ENCODE measurements at places on chromosomes 12 and 14. TPM values are rescaled to one million over a fixed set of nuclear protein-coding genes. Genes with fewer than 3 reads are reported as not detected.

ABCC9 gene
- total RNA-seq = 6.7 TPM

DNA sequence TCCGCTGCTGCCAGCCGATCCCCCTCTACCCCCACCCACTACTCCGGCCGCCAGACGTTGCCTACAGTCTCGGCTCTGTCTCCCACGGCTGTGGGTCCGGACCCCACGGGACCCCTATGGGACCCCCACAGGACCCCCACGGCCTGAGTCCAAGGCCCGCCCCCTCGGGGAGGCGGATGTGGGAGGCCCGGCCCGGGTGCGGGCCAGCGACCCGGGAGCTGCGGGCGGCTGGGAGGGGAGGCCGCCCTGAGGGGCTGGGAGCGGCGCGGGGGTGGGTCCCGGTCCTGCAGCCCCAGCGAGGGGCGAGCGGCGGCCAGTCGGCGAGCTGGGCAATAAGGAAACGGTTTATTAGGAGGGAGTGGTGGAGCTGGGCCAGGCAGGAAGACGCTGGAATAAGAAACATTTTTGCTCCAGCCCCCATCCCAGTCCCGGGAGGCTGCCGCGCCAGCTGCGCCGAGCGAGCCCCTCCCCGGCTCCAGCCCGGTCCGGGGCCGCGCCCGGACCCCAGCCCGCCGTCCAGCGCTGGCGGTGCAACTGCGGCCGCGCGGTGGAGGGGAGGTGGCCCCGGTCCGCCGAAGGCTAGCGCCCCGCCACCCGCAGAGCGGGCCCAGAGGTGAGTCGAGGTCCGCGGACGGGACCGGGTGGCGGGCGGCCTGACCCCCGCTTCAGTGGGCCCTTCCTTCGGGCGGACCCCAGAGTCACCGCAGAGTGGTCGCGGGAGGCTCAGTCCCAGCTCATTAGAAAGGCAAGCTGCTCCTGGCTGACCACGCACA is at the start of gene ACVRL1:
TSS of gene ACVRL1 (plus strand) at position 422 of the 773 bp plus-strand sequence. CDS start 4,971 bp downstream, outside the sequence.
- peak within 1 kb of the TSS; percentile 18 for H3K4me3 ChIP-seq
- peaks cover 32% of the 10 kb centered on the region for H3K4me1 ChIP-seq
- peaks cover 3% of the 10 kb centered on the region for H3K27me3 ChIP-seq
- DNase-seq = peak; percentile 61

GRCh38 chr14:24809135-24809534 is 175.1 kb upstream of the GZMB start:
- H3K27ac ChIP-seq = no peak overlapping the region
- H3K4me1 ChIP-seq = no peaks in the 10 kb centered on the region
- H3K27me3 ChIP-seq = no peaks in the 10 kb centered on the region
- no peak overlapping the region for H3K4me3 ChIP-seq
- H3K36me3 ChIP-seq = no peaks in the 10 kb centered on the region
- no peak for DNase-seq

DNA sequence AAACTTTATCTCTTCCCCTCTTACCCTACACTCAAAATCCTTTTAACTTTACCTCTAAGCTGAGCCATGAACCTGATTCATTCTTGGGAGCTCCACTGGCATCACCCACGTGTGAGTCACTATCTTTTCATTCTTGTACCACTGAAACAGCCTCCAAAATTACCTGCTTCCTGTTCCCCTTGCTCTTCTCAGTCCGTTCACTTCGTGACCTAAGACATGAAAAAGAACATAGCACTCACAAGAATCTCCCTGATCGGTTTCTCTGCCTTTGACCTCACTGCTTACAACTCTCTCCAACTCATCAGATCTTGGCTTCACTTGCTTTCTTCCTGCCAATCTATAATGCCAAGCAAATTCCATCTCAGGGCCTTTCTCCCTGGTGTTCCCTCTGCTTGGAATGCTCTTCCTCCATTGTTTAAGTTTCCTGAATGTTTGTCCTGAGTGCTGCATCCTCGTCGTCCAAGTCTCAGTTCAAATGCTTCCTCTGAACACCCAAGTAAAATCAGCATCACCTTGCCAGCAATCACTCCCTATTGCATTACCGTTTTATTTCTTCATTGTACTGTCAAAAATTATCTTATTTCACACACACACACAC is 9.2 kb downstream of the GLIPR1 start:
- H3K36me3 ChIP-seq = no peaks in the 10 kb centered on the region
- no peak overlapping the region for H3K27ac ChIP-seq
- no peak for DNase-seq
- H3K27me3 ChIP-seq = no peaks in the 10 kb centered on the region
- no peak overlapping the region for H3K4me3 ChIP-seq

CAPZA3 gene
- total RNA-seq = not detected

DNA sequence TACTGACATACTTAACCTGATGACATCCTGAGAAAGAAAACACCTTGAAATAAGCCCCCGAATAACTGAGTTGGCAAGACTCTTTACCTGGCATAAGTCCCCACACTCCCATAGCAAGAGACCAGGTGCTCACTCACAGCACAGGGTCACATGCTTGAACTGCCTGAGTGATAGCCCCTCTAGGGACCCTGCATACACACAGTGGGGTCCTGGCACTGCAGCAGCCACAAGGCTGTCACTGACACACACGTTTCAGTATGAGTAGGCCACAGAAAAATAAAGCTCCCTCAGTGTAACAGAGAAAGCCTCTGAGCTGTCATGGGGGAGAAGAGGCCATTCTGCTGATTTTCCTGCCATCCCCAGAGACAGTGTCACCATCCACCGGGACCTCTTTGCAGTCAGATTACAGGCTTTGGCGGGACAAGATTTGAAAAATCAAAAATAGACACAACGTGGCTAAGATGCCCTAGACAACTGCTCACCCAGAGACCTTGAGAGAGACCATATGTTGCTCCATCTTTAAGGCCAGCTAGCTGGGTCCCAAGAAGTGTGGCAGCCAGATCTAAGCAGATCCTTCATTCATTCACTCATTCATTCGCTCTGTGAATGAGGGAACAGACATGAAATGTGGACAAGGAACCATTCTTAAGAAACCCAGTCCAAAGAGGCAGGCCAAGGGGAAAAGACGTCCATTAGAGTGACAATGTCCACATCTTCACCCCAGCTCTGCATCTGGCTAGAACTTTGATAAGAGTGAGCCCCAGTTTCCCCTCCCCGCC is 1.6 kb downstream of the SCARB1 start:
- H3K4me1 ChIP-seq = peaks cover 10% of the 10 kb centered on the region
- no peak overlapping the region for H3K27ac ChIP-seq

GRCh38 chr14:88364710-88365413 is 20.6 kb upstream of the SPATA7 start:
- no peaks in the 10 kb centered on the region for H3K4me1 ChIP-seq
- no peak overlapping the region for H3K4me3 ChIP-seq
- no peaks in the 10 kb centered on the region for H3K27me3 ChIP-seq

- H3K4me3 ChIP-seq = no peak overlapping the region
- H3K27me3 ChIP-seq = no peaks in the 10 kb centered on the region
- H3K27ac ChIP-seq = no peak overlapping the region
- DNase-seq = no peak
- no peaks in the 10 kb centered on the region for H3K4me1 ChIP-seq
- H3K36me3 ChIP-seq = no peaks in the 10 kb centered on the region
Observed at GRCh38 chr12:50949801-50950302, 2.5 kb upstream of the HIGD1C start.

- H3K4me3 ChIP-seq = no peak overlapping the region
- H3K36me3 ChIP-seq = peaks cover 55% of the 10 kb centered on the region
- no peak overlapping the region for H3K27ac ChIP-seq
- no peak for DNase-seq
- H3K27me3 ChIP-seq = no peaks in the 10 kb centered on the region
Observed at GRCh38 chr12:109989380-109989779, 6.8 kb downstream of the GIT2 start.

RGS6 gene
- 0.48 TPM for total RNA-seq

DNA sequence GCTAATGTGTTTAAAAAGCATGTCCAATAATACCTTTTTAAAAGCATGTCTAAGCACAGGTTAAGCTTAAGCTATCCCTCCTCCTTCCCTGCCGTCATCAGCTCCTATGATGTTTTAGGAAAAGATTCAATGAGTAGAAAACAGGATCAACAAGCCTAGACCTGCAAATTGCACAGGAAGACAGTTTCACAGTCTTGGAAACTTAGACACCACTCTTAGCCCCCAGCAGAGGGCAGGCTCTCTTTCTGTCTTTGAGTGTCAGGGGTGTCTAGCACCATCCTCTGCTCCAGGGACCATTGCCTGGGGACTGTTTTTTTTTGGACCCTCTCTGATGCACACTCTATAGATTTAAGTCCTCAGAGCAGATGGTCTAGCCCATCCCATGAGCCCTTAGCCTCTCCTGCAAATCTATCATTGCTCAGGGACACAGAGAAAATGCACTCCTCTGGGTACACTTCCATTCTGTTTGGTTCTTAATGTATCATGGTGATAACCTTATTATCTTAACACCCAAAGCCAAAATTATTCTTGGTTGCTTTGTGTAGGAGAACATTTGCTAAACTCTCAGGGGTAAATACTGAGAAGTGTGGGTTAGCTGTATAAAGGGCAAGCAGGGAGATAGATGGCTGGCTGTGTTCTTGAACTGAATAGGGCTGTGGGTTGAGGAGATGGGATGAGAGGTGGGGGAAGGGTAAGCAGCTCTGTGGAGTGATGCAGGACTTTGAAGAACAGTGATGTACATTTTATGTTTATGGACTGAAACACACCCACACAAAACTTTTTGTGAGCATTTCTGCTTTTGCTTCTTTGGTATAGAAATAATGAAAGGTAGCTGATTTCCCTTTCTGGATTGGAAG is 259.9 kb upstream of the DDHD1 start:
- H3K27me3 ChIP-seq = no peaks in the 10 kb centered on the region
- DNase-seq = no peak
- no peak overlapping the region for H3K27ac ChIP-seq
- H3K36me3 ChIP-seq = no peaks in the 10 kb centered on the region
- no peaks in the 10 kb centered on the region for H3K4me1 ChIP-seq

DNA sequence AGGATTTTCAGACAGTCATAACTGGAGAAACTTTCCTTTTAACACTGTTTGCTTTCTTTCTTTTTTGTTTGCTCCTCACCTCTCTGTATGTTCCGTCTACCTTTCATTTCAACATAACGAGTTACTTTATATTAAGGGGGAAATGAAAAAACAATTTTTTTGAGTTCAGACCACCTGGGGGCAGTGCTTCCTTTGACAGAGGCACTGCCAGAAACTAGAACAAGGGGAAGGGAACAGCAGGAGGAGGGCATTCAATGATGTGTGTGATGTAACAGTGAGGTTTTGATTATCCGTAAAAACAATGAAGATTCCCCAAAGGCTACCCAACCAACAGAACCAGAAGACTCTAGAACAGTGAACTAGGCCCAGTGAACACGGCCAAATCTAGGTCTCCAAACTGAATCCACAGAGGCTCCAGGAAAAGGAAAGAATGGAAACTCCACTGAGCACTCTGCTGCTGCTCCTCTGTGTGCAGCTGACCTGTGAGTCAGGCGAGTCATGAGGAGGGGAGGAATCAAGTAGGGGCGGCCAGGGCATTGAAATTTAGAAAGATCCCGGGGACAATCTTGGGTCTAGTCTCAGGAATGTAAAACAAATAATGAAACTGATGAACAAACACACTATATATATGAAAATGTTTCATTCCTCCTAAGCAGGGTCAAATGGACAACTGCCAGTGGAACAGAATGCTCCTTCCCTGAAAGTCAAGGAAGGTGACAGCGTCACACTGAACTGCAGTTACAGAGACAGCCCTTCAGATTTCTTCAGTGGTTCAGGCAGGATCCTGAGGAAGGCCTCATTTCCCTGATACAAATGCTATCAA is 323.5 kb downstream of the DAD1 start:
- DNase-seq = no peak
- no peaks in the 10 kb centered on the region for H3K36me3 ChIP-seq
- H3K27ac ChIP-seq = no peak overlapping the region
- H3K4me3 ChIP-seq = no peak overlapping the region
- H3K27me3 ChIP-seq = no peaks in the 10 kb centered on the region

KMT2D gene
- 68.4 TPM for total RNA-seq

AQP2 gene
- not detected for total RNA-seq

IQSEC3 gene
- total RNA-seq = 0.16 TPM

MARCHF9 gene
- total RNA-seq = 24.1 TPM

DNA sequence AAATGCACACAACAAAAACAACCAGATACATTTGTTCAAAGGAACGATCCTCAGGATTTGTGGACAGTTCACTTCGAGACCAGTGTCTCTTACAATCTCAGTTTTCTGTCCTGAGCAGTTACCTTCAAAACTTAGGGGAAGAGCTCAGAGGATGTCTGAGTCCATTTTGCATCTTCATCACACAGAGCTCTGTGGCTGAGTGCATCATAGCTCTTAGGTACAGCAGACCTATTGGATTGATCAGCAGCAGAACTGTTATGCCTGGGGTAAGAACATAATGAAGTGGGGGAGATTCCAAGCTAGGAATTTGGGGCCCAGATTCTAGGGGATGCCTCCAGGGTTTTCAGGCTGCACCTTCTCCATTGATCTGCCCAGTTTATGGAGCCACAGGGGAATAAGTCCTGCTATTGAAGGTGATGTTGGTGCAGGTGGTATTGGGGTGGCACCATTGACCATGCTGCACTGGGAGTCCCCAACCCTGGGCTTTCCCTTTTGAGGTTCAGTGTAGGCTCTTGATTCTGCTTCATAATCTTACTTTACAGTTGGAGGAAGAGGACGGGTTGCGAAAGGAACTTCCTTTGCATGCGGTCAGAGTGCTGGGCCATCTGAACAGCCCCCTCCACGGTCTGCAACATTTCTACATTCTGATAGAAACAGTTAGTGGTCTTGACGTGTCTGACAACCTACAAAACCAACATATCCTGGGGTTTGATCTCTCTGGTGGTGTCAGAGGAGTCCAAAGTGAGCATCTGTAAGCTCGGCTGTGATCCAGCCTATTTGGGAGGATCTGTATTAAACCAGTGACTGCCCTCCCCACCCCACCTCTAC is 112.8 kb downstream of the CHST11 start:
- no peaks in the 10 kb centered on the region for H3K27me3 ChIP-seq
- DNase-seq = peak; percentile 59
- no peaks in the 10 kb centered on the region for H3K36me3 ChIP-seq
- H3K4me1 ChIP-seq = peaks cover 11% of the 10 kb centered on the region
- no peak overlapping the region for H3K4me3 ChIP-seq

DNA sequence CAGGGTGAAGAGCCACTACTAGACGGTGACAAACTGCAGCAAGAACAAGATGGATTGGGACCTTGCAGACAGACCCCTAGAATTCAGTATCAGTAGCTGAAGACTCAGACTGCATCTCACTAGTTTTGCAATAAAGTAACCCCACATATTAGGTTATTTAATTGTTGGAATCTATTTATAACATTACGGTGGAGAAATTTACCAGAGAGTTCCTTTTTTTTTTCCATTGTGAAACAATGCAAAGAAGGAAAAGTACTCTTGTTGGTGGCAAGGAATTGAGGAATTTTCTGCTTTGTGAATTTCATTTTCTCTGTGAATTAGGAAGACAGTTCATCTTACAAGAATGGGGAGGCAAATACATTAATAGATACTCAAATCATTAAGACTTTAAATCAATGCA is 185.7 kb upstream of the PPFIA2 start:
- DNase-seq = no peak
- no peak overlapping the region for H3K4me3 ChIP-seq
- H3K4me1 ChIP-seq = no peaks in the 10 kb centered on the region
- H3K36me3 ChIP-seq = no peaks in the 10 kb centered on the region

Measured in transverse colon (tissue), 4 donors.